GM18507 (cell line): ENCODE measurements at places on chromosomes 16 and 17.

GRCh38 chr17:957856-958421, 21.6 kb downstream of the NXN start:
- DNase-seq, result no peak

DNA sequence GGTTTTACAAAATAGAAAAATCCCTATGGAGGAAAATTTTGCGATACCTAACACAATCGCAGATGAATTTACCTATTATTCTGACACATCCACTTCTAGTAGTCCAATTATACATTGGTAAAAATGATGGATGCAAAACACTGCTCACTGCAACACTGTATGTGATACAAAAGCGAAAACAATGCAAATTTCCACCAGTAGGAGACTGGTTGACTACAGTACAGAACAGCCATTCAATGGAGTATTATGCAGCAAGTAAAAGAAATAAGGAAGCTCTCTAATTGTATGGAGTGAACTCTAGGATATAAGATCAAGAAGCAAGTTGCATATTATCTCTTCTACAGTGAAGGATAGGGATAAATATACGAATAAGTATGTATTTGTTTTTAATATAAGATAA, 48.5 kb downstream of the SETD6 start:
- no peak for DNase-seq

GRCh38 chr17:38881600-38882191, 11.8 kb downstream of the LASP1 start:
- no peak for DNase-seq

DNA sequence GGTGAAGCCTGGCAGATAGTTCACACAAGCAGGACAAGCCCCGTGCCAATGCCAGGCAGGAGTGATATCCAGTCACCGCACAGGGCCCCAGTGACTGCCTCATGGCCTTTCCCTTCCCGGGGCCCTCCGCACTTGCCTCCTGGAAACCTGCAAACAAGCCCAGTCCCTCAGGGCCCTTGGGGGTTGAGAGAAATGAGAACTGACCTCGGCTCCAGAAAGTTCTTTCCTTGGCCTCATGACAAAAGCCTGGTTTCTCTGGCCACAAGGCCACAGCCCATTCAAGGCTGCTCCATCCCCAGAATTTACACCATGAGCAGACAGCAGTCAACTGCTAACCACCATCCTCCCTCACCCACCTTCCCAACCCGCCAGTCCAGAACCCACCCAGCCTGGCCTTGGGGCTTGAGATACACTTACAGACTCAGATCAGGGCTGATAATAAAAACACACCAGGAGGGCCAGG, 77.6 kb downstream of the CCDC182 start:
- no peak for DNase-seq
